B cell (primary cell): ENCODE measurements at places on chromosomes 11 and 22. TPM values are rescaled to one million over a fixed set of nuclear protein-coding genes. Genes with fewer than 3 reads are reported as not detected.

- no peak for DNase-seq
These were observed 33.7 kb upstream of the APOBEC3A start for GRCh38 chr22:38923463-38924346.

DNA sequence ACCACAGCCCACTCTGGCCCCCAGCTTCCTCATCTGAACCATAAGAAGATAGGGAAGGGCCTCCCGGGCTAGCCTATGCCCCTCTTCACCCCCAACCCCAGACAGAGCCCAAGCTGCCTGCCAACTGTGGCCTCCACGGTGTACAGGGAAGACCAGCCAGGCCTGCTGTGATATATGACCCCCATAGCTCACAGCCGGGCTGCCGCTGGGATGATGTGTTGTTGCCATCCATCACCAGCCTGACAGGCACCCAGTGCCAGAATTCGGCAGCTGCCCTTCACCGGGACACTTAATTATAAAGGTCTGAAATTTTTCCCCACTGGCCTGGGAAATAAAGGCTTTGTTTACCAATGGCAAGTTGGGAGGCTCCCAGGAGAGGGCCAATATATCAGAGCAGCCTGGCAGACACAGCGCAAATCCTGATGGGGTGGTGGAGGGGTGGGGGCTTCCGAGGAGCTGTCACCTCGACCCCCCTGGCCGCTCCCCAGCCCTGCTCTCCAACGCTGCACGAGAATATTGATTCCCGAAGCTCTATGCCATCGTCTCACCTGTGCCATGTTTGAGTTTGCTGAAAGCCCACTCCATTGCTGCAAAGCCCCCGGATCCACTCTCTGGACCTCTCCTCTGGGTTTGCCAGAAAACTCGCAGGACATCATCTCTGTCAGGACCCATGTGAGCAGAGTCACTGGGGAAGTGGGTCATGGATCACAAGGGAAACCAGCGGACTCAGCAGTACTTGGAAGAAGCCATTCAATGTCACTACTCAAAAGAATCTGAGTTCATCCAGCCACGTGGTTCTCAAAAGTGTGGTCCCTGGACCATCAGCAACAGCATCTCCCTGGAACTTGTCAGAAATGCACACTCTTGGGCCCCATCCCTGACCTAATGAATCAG is 296.9 kb downstream of the MN1 start:
- DNase-seq, result no peak

DNA sequence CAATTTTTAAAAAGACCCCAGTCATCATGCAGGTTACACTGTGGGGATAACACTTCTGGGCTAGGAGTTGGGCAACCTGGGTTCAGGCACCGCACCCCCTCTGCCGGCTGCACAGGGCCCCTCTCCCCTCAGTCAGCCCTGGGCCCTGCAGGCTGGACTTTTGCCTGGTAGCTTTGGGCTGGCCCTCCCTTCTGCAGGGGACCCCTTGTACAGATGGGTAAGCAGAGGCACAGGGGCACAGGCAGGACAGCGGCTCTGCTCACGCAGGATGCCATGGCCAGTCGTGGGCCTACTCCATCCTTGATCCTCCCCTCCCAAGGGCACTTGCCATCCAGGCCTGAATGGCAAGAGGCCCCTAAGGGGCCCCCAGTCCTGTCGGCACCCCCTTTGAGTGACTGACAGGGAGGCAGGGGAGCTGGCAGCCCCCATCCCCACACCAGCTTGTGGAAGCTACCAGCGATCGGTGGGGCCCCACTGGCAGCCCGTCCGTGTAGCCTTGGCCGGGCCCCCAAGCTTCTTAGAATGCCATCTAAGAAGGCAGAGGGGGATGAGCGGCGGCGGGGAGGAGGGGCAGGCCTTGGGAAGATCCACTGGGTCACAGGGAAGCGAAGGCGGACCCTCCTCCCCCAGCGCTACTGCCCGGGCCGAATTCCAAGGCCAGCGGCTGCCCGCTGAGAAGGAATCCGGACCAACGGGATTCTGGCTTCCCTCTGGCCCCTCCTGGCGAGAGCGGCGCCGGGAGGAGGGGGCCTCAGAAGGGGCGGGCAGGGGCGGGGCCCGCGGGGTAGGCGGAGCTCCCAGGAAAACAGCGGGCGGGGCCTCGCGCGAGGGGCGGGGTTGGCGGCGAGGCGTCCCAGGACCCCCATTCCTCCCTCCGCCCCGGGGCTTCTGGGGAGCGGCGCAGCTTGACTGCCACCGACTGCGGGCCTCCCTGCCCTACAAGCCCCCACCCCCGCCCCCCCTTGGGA is 6.8 kb upstream of the CHKA start:
- peak; percentile 19 for DNase-seq

DNA sequence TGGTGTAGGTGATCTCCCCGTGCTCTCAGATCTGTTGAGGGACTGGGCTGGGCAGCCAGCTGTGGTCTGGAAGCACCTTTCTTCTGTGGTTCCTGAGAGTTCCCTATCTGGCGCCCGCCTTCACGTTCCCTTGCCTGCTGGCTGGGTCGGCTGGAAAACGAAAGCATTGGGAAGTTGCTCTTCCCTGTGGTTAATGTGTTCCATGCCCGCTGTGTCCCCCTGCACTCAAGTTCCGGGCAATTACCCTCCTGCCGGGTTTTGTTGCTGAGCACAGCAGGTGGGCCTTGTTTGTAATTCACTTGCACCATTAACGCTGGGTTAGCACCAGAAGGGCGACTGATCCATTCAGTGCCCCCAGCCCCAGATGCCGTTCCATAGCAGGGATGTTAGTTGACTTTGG is 134.1 kb downstream of the GRIK4 start:
- DNase-seq, result no peak

- no peak for DNase-seq
These were observed 24.7 kb downstream of the CEP295 start for GRCh38 chr11:93686226-93686625.

- no peak for DNase-seq
These were observed 94.5 kb downstream of the ME3 start for GRCh38 chr11:86577644-86578636.

DNA sequence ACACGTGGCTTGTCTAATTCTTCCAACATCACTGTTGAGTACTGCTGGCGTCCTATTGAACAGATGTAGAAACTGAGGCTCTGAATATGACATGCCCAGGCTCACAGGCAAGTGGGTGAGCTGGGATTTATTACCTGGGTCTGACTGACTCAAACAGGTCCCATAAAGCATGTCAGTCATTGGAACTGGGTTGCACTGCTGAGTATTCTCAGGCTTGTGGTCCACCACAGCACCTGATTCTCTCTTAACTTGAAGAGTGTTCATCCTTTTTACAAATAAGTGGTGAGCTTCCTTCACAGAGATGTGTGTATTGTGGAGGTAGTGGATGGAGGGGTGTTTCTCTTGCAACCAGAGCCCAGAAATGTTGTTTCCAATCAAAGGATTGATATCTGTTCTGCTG is 44.5 kb downstream of the SC5D start:
- no peak for DNase-seq

- DNase-seq, result no peak
These were observed 7.6 kb upstream of the SLC39A13 start for GRCh38 chr11:47400768-47401279.

- DNase-seq, result no peak
These were observed 5.2 kb upstream of the SMTN start for GRCh38 chr22:31075961-31076360.

- DNase-seq, result no peak
These were observed 13.2 kb upstream of the TSKU start for GRCh38 chr11:76769645-76770586.

DNA sequence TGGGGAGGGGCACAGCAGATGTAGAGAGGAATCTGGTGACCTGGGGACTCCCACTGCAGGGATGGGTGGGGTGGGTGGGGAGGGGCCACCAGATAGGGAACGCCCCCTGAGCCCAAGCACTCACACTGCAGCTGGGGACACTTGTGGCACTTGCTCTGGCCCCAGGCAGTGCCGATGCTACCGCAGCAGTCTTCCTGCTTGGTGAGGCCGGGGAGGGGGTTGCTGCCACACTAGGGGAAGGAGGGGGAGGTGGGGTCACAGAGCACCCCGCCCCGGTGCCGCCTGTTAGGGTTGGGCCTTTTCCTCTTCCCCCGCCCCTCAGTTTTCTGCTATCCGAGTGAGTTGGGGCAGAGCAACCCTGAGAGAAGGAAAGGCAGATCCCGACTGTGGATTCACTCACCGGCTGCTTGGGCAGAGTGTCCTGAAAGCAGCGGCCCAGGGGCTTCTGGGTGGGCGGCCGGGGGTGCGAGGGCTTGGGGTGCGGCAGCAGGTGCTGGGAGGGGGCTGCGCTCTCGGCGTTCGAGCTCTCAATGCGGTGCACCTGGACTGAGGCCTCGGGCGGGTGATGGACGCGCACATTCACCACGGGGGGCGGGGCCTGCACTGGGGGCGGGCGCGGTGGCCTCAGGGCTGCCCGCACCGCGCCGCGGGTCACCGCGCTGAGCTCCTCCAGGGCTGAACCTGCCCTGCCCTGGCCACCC is 4.7 kb downstream of the LTBP3 start:
- peak; percentile 68 for DNase-seq

GRCh38 chr11:97860237-97860636 is 1160.5 kb upstream of the CNTN5 start:
- no peak for DNase-seq

DNA sequence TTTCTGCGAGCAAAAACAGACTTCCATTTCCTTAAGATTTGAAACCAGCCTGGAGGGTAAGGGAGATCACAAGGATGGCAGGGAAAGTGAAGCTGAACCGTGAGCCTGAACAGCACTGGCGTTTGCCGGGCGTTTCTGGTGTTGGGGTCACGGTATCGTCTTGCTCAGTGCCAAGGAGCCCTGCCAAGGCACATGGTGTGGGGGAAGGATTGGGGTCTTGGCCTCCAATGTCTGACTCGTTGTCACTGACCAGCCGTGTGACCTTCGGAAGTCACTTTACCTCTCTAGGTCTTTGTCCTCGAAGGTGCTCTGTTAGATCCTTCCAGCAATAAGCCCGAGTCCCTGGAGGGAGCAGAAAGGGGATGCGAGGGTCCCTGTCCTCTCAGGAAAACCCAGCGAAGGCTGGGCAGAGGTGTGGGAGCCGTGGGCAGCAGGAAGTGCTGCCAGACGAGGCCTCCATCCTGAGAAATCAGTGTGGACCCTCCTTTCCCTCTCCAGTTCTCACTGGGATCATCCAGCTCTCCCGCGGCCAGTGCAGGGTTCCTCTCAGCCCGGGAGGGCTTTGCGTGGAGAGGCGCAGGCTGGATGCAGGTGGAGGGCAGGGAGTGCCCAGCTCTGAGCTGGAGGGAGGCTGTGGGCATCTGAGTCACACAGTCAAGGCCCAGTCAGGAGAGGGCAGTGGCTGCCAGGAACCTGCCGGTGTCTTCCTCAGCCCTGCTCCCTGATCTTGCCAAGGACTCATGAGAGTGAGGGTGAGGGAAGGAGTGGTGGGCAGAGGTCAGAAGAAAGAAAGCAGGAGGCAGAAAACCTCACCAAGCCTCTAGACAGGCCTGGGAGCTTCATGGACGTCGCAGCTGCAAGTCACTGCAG is 18.9 kb downstream of the TOM1 start:
- no peak for DNase-seq

GRCh38 chr11:10876158-10876557 is 18.3 kb upstream of the ZBED5 start:
- no peak for DNase-seq

DNA sequence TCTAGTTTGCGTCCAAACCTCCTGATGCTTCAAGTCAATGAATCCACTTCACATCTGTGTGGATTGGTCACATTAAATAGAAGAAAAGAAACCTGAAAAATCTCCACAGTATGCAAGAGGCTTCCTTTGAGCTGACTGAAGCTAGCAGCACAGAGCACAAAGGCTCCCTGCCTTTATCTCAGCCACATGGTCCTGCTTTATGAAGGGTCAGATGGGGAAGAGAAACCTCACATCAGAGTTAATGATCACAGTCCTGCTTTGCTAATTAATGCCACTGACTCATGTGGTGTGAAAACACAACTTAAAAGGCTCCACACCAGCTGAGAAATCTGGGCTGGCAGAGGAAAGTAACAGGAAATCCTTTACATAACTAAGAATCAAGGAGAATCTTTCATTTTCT is 1291.0 kb downstream of the LRRC4C start:
- DNase-seq, result no peak

DNA sequence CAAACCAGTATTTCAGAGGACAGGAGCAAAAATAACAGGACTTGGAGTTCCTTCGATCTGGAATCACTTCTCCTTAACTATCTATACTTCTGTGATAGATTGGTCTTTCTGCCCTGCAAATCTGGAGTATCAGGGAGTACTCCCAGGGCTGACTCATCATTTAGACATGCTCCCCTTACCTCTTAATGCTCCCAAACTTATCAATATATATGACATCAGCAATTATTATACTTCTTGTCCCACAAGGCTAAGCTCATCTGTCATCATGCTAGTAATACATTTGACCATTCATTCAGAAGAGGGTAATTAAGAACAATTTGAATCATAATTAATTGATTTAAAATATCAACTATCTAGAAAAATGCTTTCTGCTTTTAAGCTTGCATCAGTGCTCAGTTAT is 163.8 kb downstream of the SWAP70 start:
- no peak for DNase-seq

- DNase-seq, result no peak
These were observed 65.5 kb downstream of the BMAL1 start for GRCh38 chr11:13343067-13343466.

DNA sequence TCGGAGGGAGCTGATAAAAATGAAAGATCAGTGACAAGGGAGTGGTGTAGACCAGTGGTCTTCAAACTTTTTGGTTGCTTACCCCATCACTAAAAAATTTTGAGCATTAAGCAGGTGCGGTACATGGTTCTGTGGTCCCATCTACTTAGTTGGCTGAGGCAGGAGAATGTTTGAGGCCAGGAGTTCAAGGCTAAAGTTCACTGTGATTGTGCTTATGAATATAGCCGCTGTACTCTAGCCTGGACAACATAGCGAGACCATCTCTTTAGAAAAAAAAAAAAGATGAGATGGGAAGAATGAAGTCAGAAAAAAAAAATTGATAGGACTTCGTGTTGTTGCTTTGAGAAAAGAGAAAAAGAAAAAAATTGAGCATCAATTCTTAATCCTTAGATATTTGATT is 7.8 kb downstream of the MTMR3 start:
- DNase-seq, result no peak

DNA sequence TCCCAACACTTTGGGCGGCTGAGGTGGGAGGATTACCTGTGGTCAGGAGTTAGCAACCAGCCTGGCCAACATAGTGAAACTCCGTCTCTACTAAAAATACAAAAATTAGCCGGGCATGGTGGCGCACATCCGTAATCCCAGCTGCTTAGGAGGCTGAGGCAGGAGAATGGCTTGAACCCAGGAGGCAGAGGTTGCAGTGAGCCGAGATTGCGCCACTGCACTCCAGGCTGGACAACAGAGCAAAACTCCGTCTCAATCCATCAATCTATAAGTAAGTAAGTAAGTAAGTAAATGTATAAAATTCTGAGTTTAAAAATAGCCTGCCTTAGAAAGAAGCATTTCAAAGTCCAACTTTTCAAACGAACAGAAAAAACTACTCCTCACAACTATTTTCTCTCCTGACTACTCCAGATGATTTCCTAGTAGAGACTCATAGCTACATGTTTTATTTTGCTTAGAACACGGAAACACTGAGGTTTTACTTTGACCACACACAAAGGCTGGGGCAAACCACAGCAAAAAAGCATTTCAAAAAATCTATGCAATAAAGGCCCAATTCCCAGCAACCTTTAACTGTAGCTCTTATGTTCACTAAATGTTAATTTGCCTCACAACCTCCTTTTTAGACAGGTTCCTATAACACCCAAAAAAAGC is 16.3 kb downstream of the SPTY2D1 start:
- no peak for DNase-seq

Gene MS4A1
- 5,160 and 6,008 TPM in 2 replicates for polyA plus RNA-seq

Gene NDUFS3
- polyA plus RNA-seq, result 78.5 and 80.4 TPM in 2 replicates

Gene BET1L
- 43.9 and 49.3 TPM in 2 replicates for polyA plus RNA-seq

Gene TPBGL
- not detected in 2 replicates for polyA plus RNA-seq

Gene MAPK8IP1
- 4.0 and 9.1 TPM in 2 replicates for polyA plus RNA-seq

Gene TNNT3
- 2.5 and 13.8 TPM in 2 replicates for polyA plus RNA-seq
